Breast epithelium (tissue), 4 donors: ENCODE measurements at places on chromosomes 13 and 19.

GRCh38 chr19:10418235-10418484, 2.2 kb upstream of the PDE4A start:
- DNase-seq, result no peak

- no peak for DNase-seq
Observed at GRCh38 chr19:30303131-30303654, 69.0 kb upstream of the ZNF536 start.

GRCh38 chr19:33622505-33622808, 704 bp downstream of the CHST8 start:
- no peak for DNase-seq

GRCh38 chr19:42059196-42059595, 10.8 kb downstream of the GRIK5 start:
- DNase-seq, result no peak

- no peak for DNase-seq
Observed at GRCh38 chr19:49058562-49058961, 1.0 kb upstream of the CGB7 start.

GRCh38 chr13:21663197-21663596, 7.7 kb upstream of the FGF9 start:
- no peak for DNase-seq
